ENCODE measurements at places on chromosomes 6 and 20.
A peak's percentile ranks its signal among the peaks of the same experiment; 100 is the strongest.

DNA sequence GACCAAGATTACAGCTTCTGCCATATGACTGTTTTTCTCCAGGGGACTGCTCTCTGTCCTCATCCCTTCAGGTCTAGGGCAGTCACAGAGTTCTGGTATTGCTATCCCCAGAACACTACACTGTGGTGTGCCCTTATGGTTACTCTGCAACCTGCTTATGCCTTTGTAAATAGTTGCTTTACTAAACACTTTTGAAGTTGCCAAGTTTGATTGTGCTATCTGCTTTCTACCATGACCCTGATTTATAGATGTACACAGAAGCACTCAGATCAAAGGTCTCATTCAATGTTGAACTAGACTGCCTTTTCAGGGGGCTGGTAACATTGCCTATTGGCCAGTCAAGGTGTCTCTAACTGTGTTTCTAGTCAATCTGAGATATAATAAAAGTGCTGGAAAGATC, 794.7 kb downstream of the DHX35 start:
- no peak for DNase-seq

DNA sequence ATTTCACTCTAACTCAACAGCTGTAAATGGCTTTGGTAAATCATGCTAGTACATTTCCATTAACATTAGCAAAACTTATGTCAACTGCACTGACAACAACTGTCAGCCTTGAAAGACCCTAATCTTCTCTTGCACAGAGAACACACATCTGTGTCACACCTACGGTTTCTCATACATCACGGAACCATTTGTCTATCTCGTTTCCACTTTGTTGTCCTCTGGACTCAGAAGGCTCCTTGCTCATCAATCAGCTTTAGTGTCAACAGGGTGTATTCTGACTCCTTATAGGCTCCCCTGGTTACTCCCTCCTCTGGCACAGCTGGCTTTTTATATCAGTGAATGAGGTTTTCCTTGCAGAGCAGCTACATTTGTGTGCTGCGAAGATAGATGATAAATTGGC, 49.3 kb downstream of the CD83 start:
- peak; percentile 93 for DNase-seq

GRCh38 chr20:34876406-34877282, at the start of gene ACSS2:
Gene ACSS2, plus strand, starts transcription at chr20:34876612. Its CDS starts 34 bp downstream, at chr20:34876646.
- no peak for DNase-seq

GRCh38 chr20:46311039-46311650, 2.8 kb upstream of the CDH22 start:
- DNase-seq: no peak

DNA sequence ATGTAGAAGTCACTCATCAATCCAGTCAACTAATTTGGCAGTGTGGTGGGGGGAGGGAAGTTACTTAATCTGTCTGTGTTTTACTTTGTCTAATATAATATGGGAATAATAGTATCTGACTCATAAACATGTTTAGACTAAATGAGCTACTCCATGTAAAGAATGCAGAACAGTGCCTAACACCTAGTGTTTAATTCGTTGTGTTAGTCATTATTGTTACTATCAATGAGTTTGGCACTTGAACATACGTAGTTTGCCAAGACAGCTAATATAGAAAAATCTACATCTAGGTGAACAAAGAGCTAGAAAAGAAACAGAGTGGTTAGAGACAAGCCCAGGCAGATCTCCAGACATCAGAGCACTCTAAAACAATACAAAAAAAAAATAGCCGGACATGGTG, 49.1 kb downstream of the IRAK1BP1 start:
- no peak for DNase-seq

DNA sequence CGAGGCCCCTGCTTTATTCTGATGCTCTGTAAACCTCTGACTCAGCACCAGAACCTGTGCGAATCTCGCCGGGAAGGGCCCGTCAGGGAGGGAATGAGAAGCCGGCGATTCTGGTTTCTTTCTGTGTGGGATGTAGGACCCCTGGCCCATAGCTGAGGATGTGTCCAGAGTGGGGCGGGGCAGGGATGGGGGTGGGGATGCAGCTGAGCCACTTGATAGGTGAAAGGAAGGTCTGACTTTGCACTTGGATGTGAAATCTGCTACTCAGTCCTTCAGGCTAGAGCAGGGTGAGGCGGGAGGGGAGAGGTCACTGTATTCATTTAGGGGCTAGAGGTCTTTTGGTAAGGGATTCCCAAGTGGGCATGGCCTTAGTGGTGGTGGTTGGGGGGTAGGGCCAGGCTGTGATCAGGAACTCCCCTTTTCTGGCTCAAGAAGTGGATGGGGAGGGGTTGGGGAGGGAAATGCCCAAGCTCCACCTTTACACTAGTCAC, 2.3 kb downstream of the TOX2 start:
- DNase-seq: no peak

DNA sequence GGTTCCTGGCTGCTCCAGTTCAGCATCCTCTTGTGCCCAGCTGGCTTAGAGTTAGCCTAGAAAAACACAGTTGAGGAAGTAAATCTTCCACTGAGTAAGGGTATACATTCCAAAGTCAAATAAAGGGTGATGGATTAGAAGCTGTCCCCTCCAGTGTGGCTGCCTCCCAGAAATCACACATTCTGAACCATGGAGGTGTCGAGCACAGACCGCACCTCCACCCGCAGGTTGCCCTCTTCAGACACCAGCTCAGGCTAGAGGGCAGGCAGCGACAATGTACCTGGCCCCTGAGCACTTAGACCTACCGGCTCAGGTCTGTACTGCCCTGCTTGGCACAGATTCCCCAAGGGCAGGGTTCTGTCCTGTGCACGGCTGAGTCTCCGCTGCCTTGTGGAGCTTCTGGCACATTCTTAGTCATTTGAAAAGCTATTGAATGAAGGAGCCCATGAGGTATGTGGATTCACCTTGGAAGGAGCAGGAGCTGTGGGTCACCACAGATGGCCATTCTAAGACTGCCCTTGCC, 118.1 kb downstream of the FAM120B start:
- DNase-seq: no peak

- peak; percentile 80 for DNase-seq
Observed at GRCh38 chr20:5100684-5101347, 18.9 kb downstream of the PCNA start.

DNA sequence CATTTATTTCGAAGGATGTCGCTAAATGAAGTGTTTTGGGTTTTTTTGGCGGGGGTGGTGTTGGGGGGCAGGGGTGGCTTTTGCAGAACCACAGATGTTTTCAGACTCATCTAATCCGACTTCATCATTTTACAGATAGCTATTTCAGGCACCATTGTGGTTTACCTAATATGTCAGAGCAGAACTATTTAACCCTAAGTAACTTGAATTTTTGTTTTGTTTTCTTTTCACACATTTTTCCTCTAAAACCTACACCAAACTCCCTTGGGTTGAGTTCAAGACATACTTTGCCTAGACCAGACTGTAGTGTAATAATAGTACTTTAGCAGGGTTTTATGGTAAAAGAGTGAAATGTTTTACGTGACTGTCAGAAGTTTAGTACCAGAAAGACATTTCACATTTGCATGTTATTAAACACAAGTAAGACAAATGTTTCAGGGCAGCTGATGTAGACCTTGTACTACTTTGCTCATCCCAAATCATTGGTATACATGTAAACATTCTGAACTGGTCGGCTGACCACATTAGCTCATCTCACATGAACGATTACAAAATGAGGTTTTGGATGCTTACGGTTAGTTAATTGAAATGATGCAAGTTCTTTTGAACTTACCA, 37.7 kb downstream of the MAP3K4 start:
- DNase-seq: no peak

GRCh38 chr6:117906958-117907600, at the start of gene SLC35F1:
Gene SLC35F1, plus strand, starts transcription at chr6:117907264.
- peak; percentile 73 for DNase-seq

- DNase-seq: no peak
Observed at GRCh38 chr6:107616775-107617174, 126.9 kb downstream of the SOBP start.

GRCh38 chr6:23176883-23177282, 607.5 kb downstream of the HDGFL1 start:
- DNase-seq: no peak

DNA sequence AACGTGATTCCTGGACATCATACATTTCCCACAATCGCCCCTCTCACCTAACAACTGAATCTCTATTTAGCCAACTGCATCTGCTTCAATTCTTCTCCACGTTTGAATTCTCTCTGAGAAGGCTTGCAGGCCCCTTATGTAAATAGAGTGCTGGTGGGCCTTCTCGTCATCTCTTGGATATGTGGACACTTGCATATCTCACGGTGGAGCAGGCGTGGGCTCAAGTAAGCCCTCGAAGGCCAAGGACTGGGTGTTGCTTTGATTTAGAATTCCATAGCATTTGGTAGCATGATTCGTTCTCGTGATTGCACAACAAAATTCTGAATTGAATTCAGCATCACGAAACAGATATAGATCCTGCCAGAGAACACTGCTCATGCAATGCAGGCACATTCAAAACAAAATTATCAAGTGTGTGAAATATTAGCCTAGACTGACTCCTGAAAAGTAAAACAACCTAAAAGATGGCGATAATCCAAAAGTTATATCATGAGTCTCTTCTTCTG, 613.6 kb downstream of the TFAP2A start:
- no peak for DNase-seq

DNA sequence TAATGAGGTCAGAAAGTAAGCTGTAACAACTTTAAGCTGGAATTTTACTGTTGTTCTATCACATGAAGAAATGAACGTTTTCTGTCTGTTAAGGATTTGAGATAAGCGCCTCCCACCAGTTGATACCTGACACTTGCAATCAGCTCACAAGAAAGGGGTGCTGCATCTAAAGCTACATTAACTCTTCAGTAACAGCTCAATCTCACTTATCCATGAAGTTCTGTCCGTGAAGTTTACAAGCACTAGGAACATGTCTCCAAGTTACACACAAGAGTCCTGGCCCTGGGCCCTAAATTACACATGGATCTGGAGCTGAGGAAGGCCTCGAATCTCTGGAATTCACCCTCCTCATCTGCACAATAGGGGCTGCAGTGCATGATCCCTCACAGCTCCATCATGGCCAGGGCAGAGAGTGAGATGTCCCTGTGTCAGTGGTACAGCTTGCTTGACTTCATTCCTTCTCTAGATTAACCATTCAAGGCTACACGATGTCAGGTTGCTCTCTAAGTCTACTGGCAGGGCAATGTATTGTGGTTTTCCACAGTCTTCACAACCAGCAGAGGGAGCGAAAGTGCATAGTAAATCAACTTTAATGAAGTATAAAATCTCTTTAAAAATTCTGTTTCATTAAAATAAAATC, 182.4 kb upstream of the MCHR2 start:
- DNase-seq: peak; percentile 11

GRCh38 chr20:50270569-50270968, 79.9 kb downstream of the CEBPB start:
- DNase-seq: no peak

- DNase-seq: no peak
Observed at GRCh38 chr6:129055796-129056195, 172.9 kb downstream of the LAMA2 start.

DNA sequence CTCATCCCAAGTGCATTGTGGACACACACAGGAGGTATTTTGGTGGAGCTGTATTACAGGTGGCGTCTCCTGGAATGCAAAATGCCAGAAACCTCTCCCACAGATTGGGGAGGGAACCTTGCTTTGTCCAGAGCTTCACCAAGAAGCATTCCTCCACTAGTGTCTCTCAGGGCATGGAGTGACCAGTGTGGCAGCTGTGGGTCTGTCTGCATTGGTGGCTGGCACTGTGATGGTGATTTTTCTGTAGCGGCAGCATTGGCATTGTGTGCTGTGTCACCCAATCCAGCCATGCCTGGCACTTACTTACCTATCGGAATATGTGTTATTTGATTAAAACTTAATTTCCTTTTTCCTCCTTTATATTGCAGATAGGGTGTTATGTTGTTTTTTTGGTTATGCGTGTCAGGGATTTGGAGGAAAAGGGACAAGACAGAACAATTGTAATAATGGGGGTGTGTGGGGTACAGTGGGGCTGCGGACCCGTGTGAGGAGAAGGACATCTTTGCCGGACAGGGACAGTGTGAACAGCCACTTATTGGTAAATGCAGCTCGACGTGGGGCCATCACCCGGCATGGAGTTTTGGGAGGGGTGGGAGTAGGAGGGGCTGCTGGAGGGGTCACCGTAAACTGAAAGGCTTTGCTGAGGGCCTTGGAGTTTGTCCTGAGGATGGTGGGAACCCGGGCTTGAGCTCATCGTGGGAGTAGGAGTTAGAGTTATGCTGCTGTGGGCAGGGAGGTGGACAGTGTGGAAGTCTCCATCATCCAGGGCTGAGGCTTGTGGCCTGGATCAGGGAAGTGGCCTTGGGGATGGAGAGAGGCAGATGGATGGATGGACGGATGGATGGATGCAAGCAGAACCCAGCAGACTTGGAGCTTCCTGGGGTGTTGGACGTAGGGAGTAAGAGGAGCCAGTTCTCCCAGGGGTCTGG, 105.0 kb downstream of the SYCP2 start:
- no peak for DNase-seq

DNA sequence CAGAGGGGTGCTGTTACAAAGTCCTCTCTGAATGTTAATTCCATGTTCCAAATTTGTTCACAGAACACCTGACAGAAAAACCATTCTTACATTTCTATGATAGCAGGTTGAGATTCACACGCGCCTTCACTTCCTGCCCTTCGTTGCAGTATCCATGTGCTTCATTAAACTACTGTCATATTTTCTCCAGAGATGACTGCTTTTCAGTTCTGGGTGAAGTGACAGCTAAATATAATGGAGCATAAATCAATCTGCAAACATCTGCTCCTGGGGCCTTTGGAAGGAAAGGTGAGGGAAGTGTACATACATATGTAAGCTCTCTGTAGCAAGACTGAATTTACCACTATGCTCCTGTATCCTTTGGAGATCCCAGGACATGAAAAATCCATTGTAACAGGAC, 750.2 kb downstream of the HDGFL1 start:
- no peak for DNase-seq

DNA sequence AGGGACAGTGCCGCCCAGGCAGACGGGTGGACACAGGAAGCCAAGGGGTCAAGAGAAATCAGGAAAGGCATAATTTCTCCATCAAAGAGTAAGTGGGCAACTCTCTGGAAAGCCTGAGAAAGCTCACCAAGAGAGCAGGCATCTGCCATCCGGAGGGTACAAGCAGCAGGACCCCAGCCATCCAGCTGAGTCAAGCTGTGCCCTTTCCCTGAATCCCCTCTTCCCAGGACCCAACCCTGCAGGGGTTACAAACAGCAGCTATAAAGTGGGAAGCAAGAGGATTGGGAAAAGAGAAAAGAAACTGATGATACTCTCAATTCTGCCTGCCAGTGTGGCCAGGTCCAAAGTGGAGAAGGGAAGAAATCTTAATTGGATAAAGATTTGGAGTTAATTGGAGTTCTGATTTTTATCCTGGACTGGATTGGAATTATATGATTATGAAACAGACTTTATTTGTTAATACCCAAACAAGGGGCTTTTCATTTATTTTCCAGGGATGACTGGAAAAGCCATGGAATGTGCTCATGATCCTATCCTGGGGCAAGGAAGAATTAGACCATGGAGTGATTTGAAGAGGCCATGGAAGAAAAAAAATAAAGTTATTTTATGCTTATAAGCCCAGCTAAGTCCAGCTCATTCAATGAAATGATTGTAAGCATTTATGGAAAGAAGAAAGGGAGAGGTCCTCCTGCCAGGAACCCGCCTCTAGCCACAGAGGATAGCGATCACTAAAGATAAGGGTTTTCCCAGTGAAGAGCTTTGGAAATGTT, 34.9 kb downstream of the NHLRC1 start:
- no peak for DNase-seq

- no peak for DNase-seq
Observed at GRCh38 chr6:75458895-75459294, 34.7 kb downstream of the FILIP1 start.
